ENCODE measurements at places on chromosomes 2 and 18. TPM values are rescaled to one million over a fixed set of nuclear protein-coding genes. Genes with fewer than 3 reads are reported as not detected.

DNA sequence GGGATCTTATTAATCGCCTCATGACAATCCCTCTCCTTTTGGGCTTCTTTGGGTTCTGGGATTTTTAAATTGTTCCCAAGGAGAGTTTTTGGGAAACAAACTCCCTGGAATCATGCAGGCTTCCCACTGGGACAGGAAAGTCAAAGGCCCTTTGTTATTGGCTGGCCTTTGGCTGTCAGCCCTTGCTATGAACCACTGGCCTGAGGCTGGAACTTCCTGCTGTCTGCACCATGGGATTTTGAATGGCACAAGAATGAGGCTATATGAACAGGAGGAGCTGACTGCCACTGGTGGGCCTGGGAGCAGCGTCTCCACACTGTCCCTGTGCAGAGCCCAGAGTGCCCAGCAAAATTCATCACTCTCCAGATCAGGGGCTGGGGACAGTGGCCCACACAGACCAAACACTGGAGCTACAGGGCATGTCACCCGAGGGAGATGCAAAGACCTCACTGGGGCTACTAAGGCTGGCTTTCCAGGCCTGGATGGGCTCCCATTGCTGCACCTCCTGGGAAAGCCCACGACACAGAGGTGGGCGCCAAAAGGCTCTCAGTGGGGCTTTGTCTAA lies 35.7 kb downstream of the STEAP3 start:
- no peak for DNase-seq

- no peak for DNase-seq
Measured at GRCh38 chr2:3168230-3168891, 209.3 kb downstream of the EIPR1 start.

GRCh38 chr2:31828891-31829290 lies 181.9 kb downstream of the MEMO1 start:
- DNase-seq = no peak

GRCh38 chr2:74881626-74882298 lies 47.8 kb downstream of the HK2 start:
- no peak for DNase-seq

DNA sequence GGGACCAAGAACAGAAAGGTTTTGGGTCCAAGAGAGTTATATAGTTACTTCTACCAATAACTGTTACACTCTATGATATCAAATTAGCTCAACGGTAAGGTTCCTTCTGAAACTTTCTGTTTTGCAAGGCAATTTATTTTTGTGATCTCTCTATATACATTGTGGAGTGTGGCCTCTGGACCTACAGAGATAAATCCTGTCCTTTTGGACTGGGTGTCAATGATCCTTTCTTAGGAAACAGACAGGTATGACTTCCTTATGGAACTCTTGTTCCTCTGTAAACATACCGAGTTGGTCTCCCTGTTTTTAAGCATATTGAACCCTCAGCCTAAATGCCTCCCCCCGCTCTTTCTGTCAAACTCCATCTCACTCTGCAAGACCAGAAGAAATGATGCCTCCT lies 1117.8 kb downstream of the BCL11A start:
- DNase-seq = no peak

DNA sequence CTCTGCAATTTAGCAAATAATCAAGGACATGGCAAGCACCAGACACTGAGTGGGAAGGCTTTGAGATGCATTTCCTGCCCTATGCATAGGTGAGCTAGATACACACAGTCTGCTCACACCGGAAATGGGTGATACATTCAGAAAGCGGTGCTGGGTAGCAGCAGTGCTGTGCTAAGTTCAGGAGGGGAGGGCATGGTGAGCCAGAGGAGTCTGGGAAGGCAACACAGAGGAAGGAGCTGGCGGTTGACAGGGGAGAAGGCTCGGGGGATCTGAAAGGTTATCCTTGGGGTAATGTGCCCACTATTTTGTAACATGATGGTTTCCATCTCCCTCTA lies 57.4 kb upstream of the EPAS1 start:
- no peak for DNase-seq

GRCh38 chr18:61946449-61946848 lies 53.6 kb upstream of the RNF152 start:
- no peak for DNase-seq

- no peak for DNase-seq
Measured at GRCh38 chr2:184598316-184599053, at the start of gene ZNF804A. Gene ZNF804A, plus strand, starts transcription at chr2:184598529. Its CDS starts 431 bp downstream, at chr2:184598960.

GRCh38 chr18:69935319-69936190 lies 12.1 kb downstream of the CD226 start:
- DNase-seq = no peak

The PRSS56 gene
- polyA plus RNA-seq = 3.4 TPM

The KIAA2012 gene
- 0.37 TPM for polyA plus RNA-seq
